ENCODE measurements at places on chromosomes 1 and 21. TPM values are rescaled to one million over a fixed set of nuclear protein-coding genes. Genes with fewer than 3 reads are reported as not detected.

PLXNA2 gene
- 37.7 TPM for total RNA-seq

TMEM200B gene
- total RNA-seq: 3.8 TPM

ACTN2 gene
- total RNA-seq: 0.91 TPM

PPFIA4 gene
- total RNA-seq: 5.0 TPM

HCRTR1 gene
- 0.23 TPM for total RNA-seq

NOTCH2NLA gene
- total RNA-seq: 25.4 TPM

TMEM269 gene
- total RNA-seq: 0.91 TPM

ITGB2 gene
- 0.89 TPM for total RNA-seq

PCP4L1 gene
- total RNA-seq: 0.20 TPM

- peak within 1 kb of the TSS; percentile 63 for H3K4me3 ChIP-seq
- peak within 1 kb of the TSS; percentile 90 for H3K27ac ChIP-seq
- H3K4me1 ChIP-seq: peaks cover 49% of the 10 kb centered on the region
- DNase-seq: peak; percentile 36
- H3K36me3 ChIP-seq: no peaks in the 10 kb centered on the region
Observed at GRCh38 chr21:46604975-46605766, at the start of gene S100B. Gene S100B (minus strand): TSS chr21:46605082. CDS start chr21:46602415, 2,667 bp downstream.

GRCh38 chr1:154726896-154727753, 119.1 kb upstream of the ADAR start:
- H3K4me3 ChIP-seq: peak overlapping the region; percentile 3
- no peaks in the 10 kb centered on the region for H3K27me3 ChIP-seq

GRCh38 chr21:25133939-25134338, 473.3 kb downstream of the MRPL39 start:
- H3K4me3 ChIP-seq: no peak overlapping the region
- H3K36me3 ChIP-seq: no peaks in the 10 kb centered on the region
- H3K27ac ChIP-seq: no peak overlapping the region
- DNase-seq: no peak
- no peaks in the 10 kb centered on the region for H3K27me3 ChIP-seq

- no peaks in the 10 kb centered on the region for H3K4me1 ChIP-seq
- H3K27ac ChIP-seq: no peak overlapping the region
- H3K27me3 ChIP-seq: peaks cover 3% of the 10 kb centered on the region
- no peak overlapping the region for H3K4me3 ChIP-seq
- H3K36me3 ChIP-seq: no peaks in the 10 kb centered on the region
- no peak for DNase-seq
Observed at GRCh38 chr1:20603504-20604464, 14.9 kb downstream of the CDA start.

DNA sequence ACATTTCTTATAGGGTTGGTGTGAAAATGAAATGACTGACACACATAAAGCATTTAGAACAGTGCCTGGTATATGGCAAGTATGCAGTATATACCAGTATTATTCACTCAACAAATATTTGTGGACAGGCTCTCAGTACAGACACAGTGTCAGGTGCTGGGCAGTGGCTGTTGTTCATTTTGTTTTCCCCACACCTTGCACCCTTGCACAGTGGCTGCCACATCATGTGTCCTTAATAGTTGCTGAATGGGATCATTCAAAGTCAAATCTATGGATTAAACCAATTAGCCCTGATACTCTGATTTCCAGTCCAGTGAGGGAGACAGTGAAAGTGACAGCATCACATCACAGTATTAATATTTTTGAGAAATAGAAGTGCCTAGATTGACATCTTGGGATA, 2.4 kb downstream of the SLAMF1 start:
- no peak overlapping the region for H3K27ac ChIP-seq
- H3K4me3 ChIP-seq: no peak overlapping the region
- no peaks in the 10 kb centered on the region for H3K36me3 ChIP-seq
- no peaks in the 10 kb centered on the region for H3K4me1 ChIP-seq
- H3K27me3 ChIP-seq: peaks cover 3% of the 10 kb centered on the region

DNA sequence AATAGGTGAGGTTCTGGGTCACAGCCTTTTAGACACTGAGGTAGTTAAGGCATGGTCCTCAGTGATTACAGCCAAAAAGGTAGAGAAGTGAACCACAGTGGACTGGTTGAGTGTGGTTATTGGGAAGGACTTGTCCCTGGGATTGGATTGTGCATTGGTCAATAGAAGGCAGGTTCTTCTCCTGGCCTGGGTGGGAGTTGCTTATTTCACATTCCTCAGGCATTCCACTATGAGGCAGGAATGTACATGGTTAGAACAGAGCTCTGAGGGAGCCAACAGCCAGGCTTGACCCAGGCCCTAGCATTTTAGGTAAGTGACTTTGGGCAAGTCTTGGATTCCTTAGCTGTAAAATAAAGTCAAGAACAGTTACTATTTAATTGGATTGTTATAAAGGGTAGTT, 97.9 kb upstream of the MARK1 start:
- DNase-seq: no peak
- peaks cover 9% of the 10 kb centered on the region for H3K27me3 ChIP-seq
- no peak overlapping the region for H3K27ac ChIP-seq
- H3K4me3 ChIP-seq: no peak overlapping the region

- H3K36me3 ChIP-seq: no peaks in the 10 kb centered on the region
- no peak overlapping the region for H3K27ac ChIP-seq
- no peak overlapping the region for H3K4me3 ChIP-seq
- no peaks in the 10 kb centered on the region for H3K4me1 ChIP-seq
- DNase-seq: no peak
Observed at GRCh38 chr1:182003953-182004586, 57.4 kb downstream of the ZNF648 start.

DNA sequence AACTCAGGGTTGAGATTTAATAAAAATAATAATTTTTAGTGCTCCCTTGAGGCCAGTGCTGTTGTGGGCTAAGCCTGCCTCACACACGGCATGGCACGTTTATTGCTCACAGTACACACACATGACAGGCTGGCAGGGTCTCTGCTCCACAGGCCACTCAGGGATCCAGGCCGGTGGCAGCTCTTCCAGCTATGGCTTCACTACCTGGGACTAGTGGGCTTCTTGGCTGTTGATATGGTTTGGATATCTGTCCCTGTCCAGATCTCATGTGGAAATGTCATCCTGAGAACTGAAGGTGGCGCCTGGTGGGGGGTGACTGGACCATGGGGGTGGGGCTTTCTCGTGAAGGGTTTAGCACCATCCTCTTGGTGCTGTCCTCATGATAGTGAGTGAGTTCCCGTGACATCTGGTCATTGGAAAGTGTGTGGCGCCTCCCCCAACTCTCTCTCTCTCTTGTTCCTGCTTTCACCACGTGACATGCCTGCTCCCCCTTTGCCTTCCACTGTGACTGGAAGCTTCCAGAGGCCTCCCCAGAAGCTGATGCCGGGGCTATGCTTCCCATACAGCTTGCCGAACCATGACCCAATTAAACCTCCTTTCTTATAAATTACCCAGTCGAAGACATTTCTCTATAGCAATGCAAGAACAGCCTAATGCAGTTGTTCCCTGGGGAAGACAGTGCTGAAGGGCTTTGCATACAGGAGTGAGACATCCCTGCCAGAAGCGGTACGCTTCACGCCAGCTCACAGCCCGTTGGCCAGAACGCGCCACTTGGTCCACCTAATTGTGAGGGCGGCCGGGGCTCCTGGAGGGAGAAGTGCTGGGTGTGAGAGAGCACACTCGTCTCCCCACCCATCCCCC, 226.9 kb upstream of the C1orf174 start:
- H3K27me3 ChIP-seq: peaks cover 5% of the 10 kb centered on the region
- H3K4me1 ChIP-seq: peaks cover 6% of the 10 kb centered on the region
- peak overlapping the region; percentile 95 for H3K27ac ChIP-seq
- H3K4me3 ChIP-seq: no peak overlapping the region
- no peaks in the 10 kb centered on the region for H3K36me3 ChIP-seq
- no peak for DNase-seq

DNA sequence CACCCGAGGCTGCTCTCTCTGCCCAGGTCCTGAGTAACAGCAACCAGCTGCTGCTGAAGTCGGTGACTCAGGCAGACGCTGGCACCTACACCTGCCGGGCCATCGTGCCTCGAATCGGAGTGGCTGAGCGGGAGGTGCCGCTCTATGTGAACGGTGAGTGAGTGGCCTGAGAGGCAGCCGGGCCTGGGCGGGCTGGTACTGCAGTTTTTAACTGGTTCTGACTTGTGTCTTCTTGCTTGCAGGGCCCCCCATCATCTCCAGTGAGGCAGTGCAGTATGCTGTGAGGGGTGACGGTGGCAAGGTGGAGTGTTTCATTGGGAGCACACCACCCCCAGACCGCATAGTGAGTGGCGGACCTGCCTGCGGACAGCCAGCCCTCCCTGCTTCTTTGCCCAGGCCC, 91.2 kb upstream of the CD1D start:
- no peaks in the 10 kb centered on the region for H3K27me3 ChIP-seq
- no peak overlapping the region for H3K27ac ChIP-seq
- no peak overlapping the region for H3K4me3 ChIP-seq
- H3K4me1 ChIP-seq: peaks cover 6% of the 10 kb centered on the region

DNA sequence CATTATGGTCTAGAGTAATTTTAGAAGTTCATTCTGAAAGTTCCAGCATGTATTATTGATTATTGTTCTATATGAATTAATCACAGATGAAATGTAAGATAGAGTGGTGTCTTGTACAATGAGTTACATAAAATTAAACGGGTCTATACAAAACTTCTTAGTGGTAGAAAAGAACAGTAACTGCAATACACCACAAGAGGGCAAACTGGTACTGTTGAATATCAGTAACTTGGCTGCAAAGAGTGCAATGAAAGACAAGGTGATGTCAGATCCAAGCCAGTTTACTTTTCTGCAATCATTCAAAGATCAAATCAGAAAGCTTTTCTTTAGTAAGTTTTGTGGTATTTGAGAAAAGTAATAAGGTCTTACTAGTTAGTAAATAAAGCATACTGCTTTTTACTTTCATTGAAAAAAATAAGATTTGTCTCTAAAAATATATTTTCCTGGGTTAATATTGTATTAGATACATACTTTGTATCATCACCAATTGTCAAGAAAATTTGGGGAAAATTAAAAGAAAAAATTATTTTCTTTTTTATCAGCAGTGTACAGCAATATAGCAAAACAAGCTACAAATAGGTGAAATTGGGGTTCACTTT, 66.4 kb upstream of the BTG3 start:
- no peak overlapping the region for H3K27ac ChIP-seq
- no peak overlapping the region for H3K4me3 ChIP-seq
- H3K27me3 ChIP-seq: no peaks in the 10 kb centered on the region
- DNase-seq: no peak

GRCh38 chr1:31926853-31927660, 11.1 kb downstream of the PTP4A2 start:
- no peak for DNase-seq
- no peaks in the 10 kb centered on the region for H3K36me3 ChIP-seq
- H3K4me3 ChIP-seq: peak overlapping the region; percentile 1
- H3K27ac ChIP-seq: peak overlapping the region; percentile 61
- H3K27me3 ChIP-seq: no peaks in the 10 kb centered on the region

DNA sequence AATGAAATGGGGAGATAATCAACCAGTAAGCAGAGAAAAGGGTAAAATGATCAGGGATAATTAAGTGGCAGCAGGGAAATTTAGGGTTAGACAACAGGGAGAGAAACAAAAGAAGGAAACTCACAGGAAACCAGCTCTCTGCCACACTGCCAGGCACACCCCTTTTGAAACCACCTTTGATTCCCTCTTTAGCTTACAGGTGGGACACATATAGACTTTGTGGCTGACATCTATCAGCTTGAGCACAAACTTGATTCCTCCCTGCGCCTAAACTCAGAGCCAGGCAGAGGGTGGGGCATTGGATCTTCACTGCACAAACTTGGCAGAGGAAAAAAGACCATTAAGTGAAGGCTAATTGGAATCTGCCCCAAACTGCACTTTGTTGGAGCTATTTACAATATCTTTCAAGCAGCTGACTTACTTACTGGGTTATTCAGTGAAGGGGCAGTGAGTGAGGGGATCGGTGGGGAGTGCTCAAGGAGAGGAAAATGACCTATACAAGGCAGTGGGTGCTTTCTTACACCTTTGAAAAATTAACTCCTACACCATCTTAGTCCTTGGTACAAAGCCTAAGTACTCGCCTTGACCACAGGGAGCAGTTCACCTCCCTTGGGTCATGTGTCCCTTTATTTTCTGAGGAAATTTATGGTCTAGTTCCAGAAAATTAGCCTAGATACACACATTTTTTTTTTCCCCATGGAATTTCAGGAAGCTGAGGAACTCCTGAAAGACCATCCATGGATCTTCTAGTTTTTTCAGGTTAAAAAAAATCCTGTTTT, 60.2 kb downstream of the PBX1 start:
- peaks cover 27% of the 10 kb centered on the region for H3K4me1 ChIP-seq
- no peak overlapping the region for H3K4me3 ChIP-seq
- peaks cover 2% of the 10 kb centered on the region for H3K36me3 ChIP-seq
- DNase-seq: no peak
- H3K27ac ChIP-seq: no peak overlapping the region

Data from neural crest cell (in vitro differentiated cells).